Left kidney (tissue), 8 donors: ENCODE measurements at places on chromosomes 7 and 10. TPM values are rescaled to one million over a fixed set of nuclear protein-coding genes. Genes with fewer than 3 reads are reported as not detected.

SSBP1 gene
- 144 TPM for polyA plus RNA-seq

DLX5 gene
- polyA plus RNA-seq: not detected

DNA sequence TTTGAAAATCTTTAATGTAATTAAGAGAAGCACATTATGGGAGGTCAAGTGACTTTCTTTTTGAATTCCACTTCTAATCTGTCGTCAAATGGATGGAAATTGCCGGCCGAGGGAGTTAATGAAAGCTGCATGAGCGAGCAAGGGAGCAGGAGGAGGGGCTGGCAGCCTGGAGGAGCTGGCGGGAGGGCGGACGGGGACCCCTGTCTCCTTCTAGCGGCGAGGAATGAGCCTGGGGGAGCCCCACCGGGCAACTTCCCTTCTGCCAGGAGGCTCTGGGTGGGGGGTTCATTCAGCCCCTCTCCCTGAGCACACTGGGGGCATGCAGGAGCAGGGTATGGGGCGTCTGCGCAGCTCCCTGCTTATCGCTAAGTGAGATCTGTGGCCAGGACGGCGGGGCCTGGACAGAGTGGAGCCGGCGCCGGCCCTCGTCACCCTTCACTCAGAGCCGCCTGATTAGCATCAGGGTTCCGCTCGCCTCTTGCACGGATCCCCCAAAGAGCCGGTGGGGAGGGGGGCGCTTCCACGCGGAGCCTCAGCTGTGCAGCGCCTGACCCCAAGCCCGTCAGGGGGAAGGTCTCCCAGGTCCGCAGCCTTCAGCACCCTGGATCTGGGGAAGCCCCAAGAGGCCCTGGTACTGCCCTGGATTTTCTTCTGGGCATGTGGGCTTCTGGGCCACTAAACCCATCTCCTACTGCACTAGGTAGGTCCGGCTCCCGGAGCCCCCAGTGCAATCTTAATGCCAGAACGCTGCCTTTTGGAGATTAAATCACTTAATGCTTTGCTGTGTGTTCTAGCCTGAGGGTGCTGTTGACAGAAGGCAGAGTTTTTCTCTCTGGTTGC is 680.8 kb downstream of the LRMDA start:
- DNase-seq: no peak

- peak; percentile 46 for DNase-seq
These were observed 18.7 kb downstream of the AKR1C1 start for GRCh38 chr10:4981722-4982471.

GRCh38 chr10:62249957-62250356 is 18.7 kb downstream of the RTKN2 start:
- DNase-seq: no peak
